ENCODE measurements at places on chromosomes 4 and X. TPM values are rescaled to one million over a fixed set of nuclear protein-coding genes. Genes with fewer than 3 reads are reported as not detected.

Gene MAML3
- total RNA-seq: 5.8 TPM

Gene VCX3B
- total RNA-seq: not detected

- DNase-seq: no peak
These were observed 13.7 kb upstream of the SORBS2 start for GRCh38 chr4:185825737-185826136.

- DNase-seq: no peak
These were observed 153.9 kb downstream of the KDR start for GRCh38 chr4:54971474-54971950.

GRCh38 chr4:27078934-27079455 lies 218.4 kb downstream of the STIM2 start:
- DNase-seq: no peak

GRCh38 chr4:181259081-181259709 lies 984.0 kb upstream of the TENM3 start:
- no peak for DNase-seq

- no peak for DNase-seq
These were observed 106.1 kb downstream of the UCHL1 start for GRCh38 chr4:41362621-41363383.

DNA sequence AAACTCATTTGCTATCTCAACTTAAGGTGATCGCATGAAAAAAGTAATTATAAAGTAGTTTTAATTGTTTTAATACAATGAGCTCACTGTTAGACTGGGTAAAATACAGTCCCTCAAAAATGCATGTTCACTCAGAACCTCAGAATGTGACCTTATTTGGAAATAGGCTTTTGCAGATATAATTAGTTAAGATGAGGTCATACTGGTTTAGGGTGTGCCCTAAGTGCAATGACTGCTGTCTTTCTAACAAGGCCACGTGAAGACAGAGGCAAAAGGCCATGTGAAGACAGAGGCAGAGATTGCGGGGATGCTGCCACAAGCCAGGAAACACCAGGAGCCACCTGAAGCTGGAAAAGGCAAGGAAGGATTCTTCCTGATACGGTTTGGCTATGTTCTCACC lies 262.1 kb downstream of the NKX6-1 start:
- DNase-seq: no peak

GRCh38 chrX:9614016-9614415 lies 149.2 kb downstream of the TBL1X start:
- DNase-seq: no peak

DNA sequence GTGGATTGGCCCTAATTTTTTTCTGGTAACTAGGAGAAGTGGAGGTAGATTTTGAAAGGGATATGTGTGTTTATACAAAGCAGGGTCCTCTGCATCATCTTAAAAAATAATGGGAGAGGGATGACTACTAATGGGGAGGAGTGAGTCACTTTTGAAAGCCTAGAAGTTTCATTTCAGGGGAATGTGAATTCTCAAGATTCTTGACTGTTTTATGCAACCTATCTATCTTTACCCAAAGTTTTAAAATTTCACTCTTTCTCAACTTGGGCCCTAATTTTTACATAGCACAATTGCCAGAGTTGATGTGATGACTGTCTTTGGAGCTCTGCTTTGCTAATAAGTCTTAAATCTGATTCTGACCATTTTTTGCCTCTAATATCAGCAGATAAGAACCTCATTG lies 445.2 kb downstream of the GRXCR1 start:
- DNase-seq: no peak

DNA sequence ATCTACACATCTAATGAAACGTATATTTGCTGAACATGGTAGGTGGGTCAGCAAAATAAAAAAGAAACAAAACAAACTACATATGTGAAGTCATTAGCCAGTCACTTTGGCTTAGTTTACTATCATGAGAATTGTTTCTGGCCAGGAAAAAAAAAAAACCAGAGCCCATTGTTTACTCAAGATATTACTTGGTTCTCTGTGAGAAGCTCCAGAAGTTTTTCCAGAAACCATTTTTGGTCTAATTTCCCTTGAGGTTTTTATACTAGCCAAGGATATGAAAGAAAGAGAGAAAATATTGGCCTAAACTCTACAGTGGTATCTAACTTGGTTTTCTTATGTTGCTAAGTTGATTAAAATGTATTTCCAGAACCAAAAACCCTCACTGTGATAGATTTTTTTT lies 259.1 kb downstream of the PDHA2 start:
- DNase-seq: no peak

Data from left lung (tissue), 14 donors.